H1 (cell line): ENCODE measurements at places on chromosomes 4 and X. TPM values are rescaled to one million over a fixed set of nuclear protein-coding genes. Genes with fewer than 3 reads are reported as not detected.
A peak's percentile ranks its signal among the peaks of the same experiment; 100 is the strongest.

NDST4 gene
- not detected in 2 replicates for total RNA-seq

DNA sequence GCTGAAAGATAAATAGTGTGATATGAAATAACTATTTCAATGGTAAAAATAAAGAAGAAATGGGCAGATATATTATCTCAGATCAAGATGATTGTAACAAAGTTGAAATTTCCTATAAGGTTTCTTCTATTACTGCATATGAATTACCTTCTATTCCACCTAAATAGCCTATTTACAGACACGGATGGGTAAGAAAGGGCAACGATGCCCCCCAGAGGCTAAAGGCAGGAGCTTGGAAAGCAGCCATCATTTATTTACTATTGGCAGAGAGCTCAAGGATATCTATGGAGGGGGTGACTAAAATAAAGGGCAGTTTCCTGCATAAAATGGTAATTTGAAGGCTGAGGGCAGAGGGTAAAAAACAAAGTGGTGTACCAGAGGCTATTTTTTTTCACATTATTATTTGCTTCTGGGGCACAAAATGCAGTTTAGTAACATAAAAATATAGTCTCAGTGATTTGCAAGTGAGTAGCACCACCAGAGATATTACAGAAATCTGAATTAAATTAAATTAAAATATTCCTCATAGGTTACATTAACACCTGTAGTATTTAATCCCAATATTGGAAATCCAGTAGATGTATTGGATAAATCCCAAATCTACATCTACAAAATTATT, 123.1 kb downstream of the BTC start:
- no peak overlapping the region for H3K4me3 ChIP-seq
- H3K36me3 ChIP-seq = no peaks in the 10 kb centered on the region
- no peak overlapping the region for H3K27ac ChIP-seq

DNA sequence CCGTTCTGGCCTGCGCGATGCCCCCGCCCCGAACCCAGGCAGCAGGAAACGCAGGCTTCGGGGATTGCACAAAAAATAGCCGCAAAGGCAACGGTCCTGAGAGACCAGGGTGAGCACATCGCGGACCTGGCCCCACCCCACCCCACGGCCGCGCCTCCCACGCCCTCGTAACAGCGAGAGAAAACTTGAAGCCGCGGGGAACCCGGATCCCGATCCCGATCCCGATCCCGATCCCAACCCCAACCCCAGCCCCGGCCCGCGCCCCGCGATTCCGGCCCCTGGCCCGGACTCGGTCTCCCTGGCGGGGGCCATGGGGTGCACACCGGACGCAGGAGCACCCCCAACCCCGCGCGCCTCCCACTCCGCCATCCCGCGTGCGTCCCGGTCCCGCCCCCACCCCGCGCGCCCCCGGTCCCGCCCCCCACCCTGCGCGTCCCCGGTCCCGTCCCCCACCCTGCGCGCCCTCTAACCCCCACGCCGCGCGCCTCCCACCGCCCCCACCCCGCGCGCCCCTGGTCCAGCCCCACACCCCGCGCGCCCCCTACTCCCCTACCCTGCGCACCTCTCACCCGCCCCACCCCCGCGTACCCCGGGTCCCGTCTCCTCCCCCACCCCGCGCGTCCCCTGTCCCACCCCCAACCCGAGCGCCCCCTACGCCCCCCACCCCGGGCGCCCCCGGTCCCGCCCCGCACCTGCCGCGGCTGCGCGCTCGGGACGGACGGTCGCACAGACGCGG, 29.0 kb downstream of the NOP14 start:
- H3K27me3 ChIP-seq = no peaks in the 10 kb centered on the region
- H3K36me3 ChIP-seq = peaks cover 18% of the 10 kb centered on the region
- peak overlapping the region; percentile 79 for H3K4me3 ChIP-seq
- H3K27ac ChIP-seq = no peak overlapping the region

PCSK1N gene
- total RNA-seq = 4.5 TPM in 2 replicates

GRCh38 chr4:11663114-11663513, 234.4 kb upstream of the HS3ST1 start:
- no peak overlapping the region for H3K4me3 ChIP-seq
- no peaks in the 10 kb centered on the region for H3K27me3 ChIP-seq
- H3K36me3 ChIP-seq = no peaks in the 10 kb centered on the region
- H3K4me1 ChIP-seq = no peaks in the 10 kb centered on the region
- H3K27ac ChIP-seq = no peak overlapping the region
- DNase-seq = no peak

DNA sequence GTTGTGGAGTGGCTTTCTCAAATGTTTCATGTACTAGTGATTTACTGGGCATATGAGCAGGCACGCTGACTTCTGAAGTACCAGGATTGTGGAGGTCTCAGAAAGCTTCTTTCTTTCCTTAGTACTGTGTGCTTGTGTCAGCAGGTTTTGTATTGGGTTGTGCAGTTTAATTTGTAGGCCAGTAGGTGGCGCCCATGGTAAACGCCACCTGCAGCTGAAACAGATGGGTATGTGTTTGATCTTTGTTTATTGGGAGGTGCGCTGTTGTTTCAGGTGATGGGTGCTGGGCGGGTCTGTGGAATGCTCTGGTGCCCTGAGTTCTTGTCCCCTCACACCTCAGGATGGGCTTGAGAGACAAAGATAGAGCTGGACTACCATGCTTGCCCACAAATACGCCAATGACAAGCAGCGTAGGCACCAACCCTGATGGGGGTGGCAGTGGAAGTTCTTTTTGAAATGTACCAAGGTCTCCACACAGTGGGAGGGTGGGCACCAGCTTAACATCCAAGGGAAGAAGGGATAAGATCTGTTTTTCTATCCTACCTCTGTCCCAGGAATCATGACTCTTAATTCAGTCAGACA, 141.5 kb downstream of the RPS6KA6 start:
- no peaks in the 10 kb centered on the region for H3K27me3 ChIP-seq
- H3K27ac ChIP-seq = no peak overlapping the region
- DNase-seq = peak; percentile 46
- no peaks in the 10 kb centered on the region for H3K36me3 ChIP-seq
- H3K4me3 ChIP-seq = no peak overlapping the region

LRP2BP gene
- 0.30 and 0.40 TPM in 2 replicates for total RNA-seq

GRCh38 chrX:153638436-153639176, 8.4 kb upstream of the DUSP9 start:
- DNase-seq = no peak
- peaks cover 17% of the 10 kb centered on the region for H3K27me3 ChIP-seq
- no peaks in the 10 kb centered on the region for H3K36me3 ChIP-seq
- peaks cover 1% of the 10 kb centered on the region for H3K4me1 ChIP-seq
- no peak overlapping the region for H3K4me3 ChIP-seq

GRCh38 chrX:150774798-150775568, 81.8 kb downstream of the MTMR1 start:
- no peak for DNase-seq
- no peaks in the 10 kb centered on the region for H3K4me1 ChIP-seq
- no peak overlapping the region for H3K27ac ChIP-seq
- H3K36me3 ChIP-seq = no peaks in the 10 kb centered on the region

RNF150 gene
- total RNA-seq = 4.8 and 6.3 TPM in 2 replicates

- no peak overlapping the region for H3K27ac ChIP-seq
- no peak overlapping the region for H3K4me3 ChIP-seq
- no peak for DNase-seq
- no peaks in the 10 kb centered on the region for H3K27me3 ChIP-seq
- H3K36me3 ChIP-seq = no peaks in the 10 kb centered on the region
Observed at GRCh38 chr4:43243433-43244116, 351.1 kb downstream of the GRXCR1 start.

GRCh38 chrX:130051176-130051845, 59.0 kb downstream of the ELF4 start:
- no peaks in the 10 kb centered on the region for H3K4me1 ChIP-seq
- H3K36me3 ChIP-seq = peaks cover 5% of the 10 kb centered on the region
- H3K27me3 ChIP-seq = no peaks in the 10 kb centered on the region

HTN3 gene
- not detected in 2 replicates for total RNA-seq

- H3K4me1 ChIP-seq = no peaks in the 10 kb centered on the region
- no peak overlapping the region for H3K27ac ChIP-seq
- H3K27me3 ChIP-seq = no peaks in the 10 kb centered on the region
- no peak for DNase-seq
- no peak overlapping the region for H3K4me3 ChIP-seq
Observed at GRCh38 chrX:44314259-44314734, 29.2 kb downstream of the EFHC2 start.

GRCh38 chr4:106315476-106315967, 487 bp downstream of the TBCK start:
- no peak for DNase-seq
- H3K27me3 ChIP-seq = no peaks in the 10 kb centered on the region
- no peaks in the 10 kb centered on the region for H3K4me1 ChIP-seq
- no peaks in the 10 kb centered on the region for H3K36me3 ChIP-seq

PDE5A gene
- 29.5 and 32.4 TPM in 2 replicates for total RNA-seq

DNA sequence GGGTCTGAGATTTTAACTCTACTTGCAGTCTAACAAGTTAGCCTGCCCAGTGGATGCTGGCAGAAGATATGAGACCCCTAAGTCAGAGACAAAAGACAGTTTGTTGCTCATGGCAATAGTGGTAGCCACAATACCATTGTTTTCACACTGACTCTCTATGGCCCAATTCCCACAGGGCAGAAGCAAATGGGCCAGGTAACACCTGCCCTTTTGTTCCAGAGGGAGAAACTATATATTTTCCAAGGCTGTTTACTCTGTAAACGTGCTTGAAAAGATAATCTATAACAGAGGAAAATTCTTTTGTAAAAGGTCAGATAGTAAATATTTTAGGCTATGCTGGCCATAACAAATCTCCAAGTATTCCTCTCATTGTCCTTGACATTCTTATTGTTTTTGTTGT, 57.2 kb upstream of the NPNT start:
- no peak for DNase-seq
- H3K27me3 ChIP-seq = no peaks in the 10 kb centered on the region
- H3K36me3 ChIP-seq = peaks cover under 1% of the 10 kb centered on the region; the same call in 1 of the 2 replicates
- H3K4me3 ChIP-seq = no peak overlapping the region
- H3K27ac ChIP-seq = no peak overlapping the region

VGLL1 gene
- total RNA-seq = not detected in 2 replicates

DNA sequence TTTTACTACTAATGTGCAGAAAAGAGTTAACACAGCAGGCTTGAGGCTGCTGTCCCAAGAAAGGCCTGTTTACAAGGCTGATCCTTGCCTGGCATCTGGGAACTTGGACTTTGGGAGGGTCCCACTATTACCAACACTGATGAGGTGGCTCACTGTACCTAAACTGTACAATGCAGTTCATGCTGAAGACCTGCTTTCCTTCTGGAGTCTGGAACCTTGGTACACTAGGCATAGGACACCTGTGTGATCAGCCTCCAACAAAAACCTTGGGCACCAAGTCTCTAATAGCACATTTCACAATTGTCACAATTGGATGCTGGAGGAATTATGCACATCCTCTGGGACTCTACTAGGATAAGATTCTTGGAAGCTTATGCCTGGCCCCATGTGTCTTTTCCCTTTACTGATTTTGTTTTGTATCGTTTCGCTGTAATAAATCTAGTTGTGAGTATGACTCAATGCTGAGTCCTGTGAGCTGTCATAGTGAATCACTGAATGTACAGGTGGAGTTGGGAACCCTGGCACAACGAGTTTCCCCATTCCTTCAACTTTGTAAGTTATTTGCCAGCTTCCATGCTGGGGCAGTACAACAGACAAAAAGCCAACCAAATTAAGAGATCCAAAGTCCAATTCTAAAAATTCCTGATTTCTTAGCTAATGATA, 45.9 kb downstream of the TEC start:
- no peaks in the 10 kb centered on the region for H3K36me3 ChIP-seq
- no peaks in the 10 kb centered on the region for H3K4me1 ChIP-seq
- H3K4me3 ChIP-seq = no peak overlapping the region
- no peak for DNase-seq

- H3K36me3 ChIP-seq = no peaks in the 10 kb centered on the region
- H3K27ac ChIP-seq = no peak overlapping the region
- H3K4me1 ChIP-seq = no peaks in the 10 kb centered on the region
- H3K27me3 ChIP-seq = no peaks in the 10 kb centered on the region
- DNase-seq = no peak
Observed at GRCh38 chr4:12724510-12724909, 759.6 kb downstream of the RAB28 start.

DNA sequence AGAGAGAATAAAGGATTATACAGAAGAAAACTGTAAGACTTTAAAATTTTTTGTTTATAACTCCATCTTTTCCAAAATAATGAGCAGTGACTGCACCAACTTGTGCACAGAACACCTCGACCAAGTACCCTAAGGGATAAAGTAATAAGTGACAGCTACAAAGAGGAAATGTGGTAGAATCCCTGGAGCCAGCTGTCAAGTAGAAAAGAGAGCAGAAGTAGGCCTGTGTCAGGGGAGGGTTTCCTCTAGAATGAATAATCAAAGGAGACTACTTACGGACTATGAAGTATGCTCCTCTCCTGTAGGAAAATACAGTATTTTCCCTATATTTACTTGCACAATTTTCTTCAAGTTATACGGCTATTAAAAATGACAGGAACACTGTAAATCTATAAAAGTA, 1.2 kb downstream of the EIF1AX start:
- H3K27me3 ChIP-seq = no peaks in the 10 kb centered on the region
- H3K4me1 ChIP-seq = no peaks in the 10 kb centered on the region
- peaks cover 3% of the 10 kb centered on the region for H3K36me3 ChIP-seq
- no peak for DNase-seq
- no peak overlapping the region for H3K27ac ChIP-seq

TXLNG gene
- 42.6 and 42.9 TPM in 2 replicates for total RNA-seq

DNA sequence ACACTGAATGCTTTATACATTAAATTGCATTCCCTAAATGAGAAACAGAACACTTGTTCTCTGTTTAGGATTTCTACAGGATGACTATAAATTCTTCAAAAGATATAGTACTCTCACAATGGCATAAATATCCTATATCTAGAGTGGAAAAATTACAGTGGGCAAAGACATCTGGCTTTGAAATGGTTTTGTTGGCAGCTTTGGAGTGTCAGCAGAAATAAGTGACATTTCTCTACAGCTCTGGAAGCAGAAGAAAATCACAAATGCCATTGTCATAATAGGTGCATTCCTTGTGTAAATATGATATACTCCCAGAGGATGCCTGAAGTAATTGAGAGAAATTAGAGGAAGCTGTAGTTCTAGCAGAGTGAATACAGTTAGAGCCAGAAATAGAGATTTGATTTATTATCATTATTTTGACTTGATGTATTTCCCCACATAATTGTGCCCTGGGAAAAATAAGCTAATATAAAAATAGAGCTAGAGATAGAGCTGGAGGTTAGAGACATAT, 95.9 kb upstream of the GALNTL6 start:
- H3K4me1 ChIP-seq = no peaks in the 10 kb centered on the region
- no peaks in the 10 kb centered on the region for H3K36me3 ChIP-seq
- no peak overlapping the region for H3K4me3 ChIP-seq
- no peak for DNase-seq
- no peaks in the 10 kb centered on the region for H3K27me3 ChIP-seq
- H3K27ac ChIP-seq = no peak overlapping the region

DNA sequence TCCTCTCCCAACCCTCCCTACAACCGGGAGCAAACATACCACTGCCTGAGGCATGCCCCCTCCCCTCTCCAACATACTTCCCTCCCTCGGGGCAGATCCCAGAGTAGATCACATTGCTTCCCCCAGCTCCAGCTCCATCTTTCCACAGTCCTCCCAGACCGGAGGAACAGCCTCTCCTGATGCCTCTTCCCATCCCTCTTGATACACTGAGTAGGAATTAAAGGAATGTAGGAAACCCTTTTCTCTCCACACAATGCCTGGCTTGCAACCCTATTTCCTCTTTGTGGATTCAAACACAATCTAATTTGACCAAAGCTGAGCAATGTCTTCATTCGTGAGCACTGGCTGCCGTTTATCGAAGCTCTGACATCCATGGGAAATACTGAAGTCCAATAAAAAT, 339.8 kb downstream of the BCOR start:
- H3K36me3 ChIP-seq = no peaks in the 10 kb centered on the region
- no peak overlapping the region for H3K27ac ChIP-seq
- no peak for DNase-seq
- H3K27me3 ChIP-seq = no peaks in the 10 kb centered on the region
- H3K4me1 ChIP-seq = peaks cover 10% of the 10 kb centered on the region; the same call in 1 of the 2 replicates

- H3K27me3 ChIP-seq = no peaks in the 10 kb centered on the region
- DNase-seq = no peak
- no peaks in the 10 kb centered on the region for H3K4me1 ChIP-seq
- no peaks in the 10 kb centered on the region for H3K36me3 ChIP-seq
Observed at GRCh38 chr4:56139241-56139827, 190.6 kb downstream of the CEP135 start.
